Muscle of leg (tissue), 16 donors: ENCODE measurements at places on chromosomes 5 and 9. TPM values are rescaled to one million over a fixed set of nuclear protein-coding genes. Genes with fewer than 3 reads are reported as not detected.

The NRG2 gene
- total RNA-seq, result 2.0 TPM

The HACD4 gene
- 1.3 TPM for total RNA-seq

The ARRDC1 gene
- 27.1 TPM for total RNA-seq

The TPPP gene
- 3.9 TPM for total RNA-seq

The CDC20B gene
- total RNA-seq, result not detected

The KCNV2 gene
- total RNA-seq, result not detected
